ENCODE measurements at places on chromosomes 4 and X. TPM values are rescaled to one million over a fixed set of nuclear protein-coding genes. Genes with fewer than 3 reads are reported as not detected.

- no peak overlapping the region for H3K4me3 ChIP-seq
- H3K36me3 ChIP-seq, result peaks cover 3% of the 10 kb centered on the region
- peaks cover 30% of the 10 kb centered on the region for H3K4me1 ChIP-seq
- no peak for DNase-seq
- H3K27me3 ChIP-seq, result peaks cover 43% of the 10 kb centered on the region
Measured at GRCh38 chr4:140158365-140159030, 4.5 kb upstream of the MAML3 start.

DNA sequence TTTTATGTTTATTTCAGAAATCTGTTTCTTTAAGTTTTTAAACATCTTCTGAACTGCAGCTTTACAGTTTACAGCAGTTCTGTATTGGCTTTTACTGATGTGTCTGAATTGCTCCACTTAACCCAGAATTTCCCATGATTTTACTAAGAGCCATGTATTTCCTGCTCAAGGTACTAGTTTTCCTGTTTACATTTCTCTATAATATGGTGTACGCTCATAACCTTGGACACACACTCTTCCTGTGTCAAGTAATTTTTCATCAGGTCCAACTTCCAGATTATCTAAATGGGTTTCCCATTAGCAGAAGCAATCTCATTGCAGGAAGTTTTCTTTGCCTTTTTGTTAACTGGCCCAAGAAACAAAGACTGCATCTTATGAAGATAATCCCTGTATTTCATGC, 12.3 kb downstream of the ELF2 start:
- H3K27ac ChIP-seq, result no peak overlapping the region
- H3K4me3 ChIP-seq, result no peak overlapping the region
- no peaks in the 10 kb centered on the region for H3K36me3 ChIP-seq
- no peaks in the 10 kb centered on the region for H3K27me3 ChIP-seq

- no peak overlapping the region for H3K27ac ChIP-seq
- no peaks in the 10 kb centered on the region for H3K27me3 ChIP-seq
- DNase-seq, result no peak
- H3K4me1 ChIP-seq, result no peaks in the 10 kb centered on the region
Measured at GRCh38 chrX:776529-777230, 146.1 kb downstream of the SHOX start.

DNA sequence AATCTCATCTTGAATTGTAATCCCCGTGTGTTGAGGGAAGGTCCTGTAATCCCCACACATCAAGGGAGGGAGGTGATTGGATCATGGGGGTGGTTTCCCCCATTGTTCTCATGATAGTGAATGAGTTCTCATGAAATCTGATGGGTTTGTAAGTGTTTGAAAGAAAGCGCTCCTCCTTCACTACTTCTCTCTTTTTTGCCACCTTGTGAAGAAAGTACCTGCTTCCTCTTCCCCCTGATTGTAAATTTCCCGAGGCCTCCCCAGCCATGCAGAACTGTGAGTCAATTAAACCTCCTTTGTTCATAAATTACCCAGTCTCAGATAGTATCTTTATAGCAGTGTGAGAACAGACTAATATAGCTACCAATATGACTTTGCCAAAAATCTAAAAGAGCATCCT, 41.1 kb downstream of the GBA3 start:
- no peak overlapping the region for H3K27ac ChIP-seq
- H3K4me1 ChIP-seq, result no peaks in the 10 kb centered on the region
- no peaks in the 10 kb centered on the region for H3K27me3 ChIP-seq
- DNase-seq, result no peak
- no peaks in the 10 kb centered on the region for H3K36me3 ChIP-seq

The FRMPD4 gene
- not detected for total RNA-seq

DNA sequence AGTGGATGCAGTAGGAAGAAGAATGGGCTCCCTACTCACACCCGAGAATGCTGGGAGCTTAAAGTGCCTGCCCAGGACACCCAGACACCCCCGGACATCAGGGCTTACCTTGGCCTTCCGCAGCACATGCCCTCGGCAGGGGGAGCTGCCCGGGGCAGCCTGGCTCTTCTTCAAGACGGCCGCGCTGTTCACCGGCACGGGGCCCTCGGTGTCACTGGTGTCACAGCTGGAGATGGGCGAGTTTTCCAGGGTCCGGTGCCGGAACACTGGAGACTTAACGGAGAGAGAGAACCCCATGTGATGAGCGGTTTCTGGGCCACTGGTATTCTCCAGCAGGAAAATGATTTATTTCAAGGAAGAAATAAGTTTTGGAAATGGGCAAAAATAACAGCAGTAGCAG, 170.9 kb downstream of the AFAP1 start:
- no peaks in the 10 kb centered on the region for H3K36me3 ChIP-seq
- no peak overlapping the region for H3K27ac ChIP-seq
- no peak overlapping the region for H3K4me3 ChIP-seq
- no peak for DNase-seq
- peaks cover 5% of the 10 kb centered on the region for H3K27me3 ChIP-seq
- peaks cover 2% of the 10 kb centered on the region for H3K4me1 ChIP-seq
